Glomerular endothelial cell (primary cell): ENCODE measurements at places on chromosomes 6 and 20.

DNA sequence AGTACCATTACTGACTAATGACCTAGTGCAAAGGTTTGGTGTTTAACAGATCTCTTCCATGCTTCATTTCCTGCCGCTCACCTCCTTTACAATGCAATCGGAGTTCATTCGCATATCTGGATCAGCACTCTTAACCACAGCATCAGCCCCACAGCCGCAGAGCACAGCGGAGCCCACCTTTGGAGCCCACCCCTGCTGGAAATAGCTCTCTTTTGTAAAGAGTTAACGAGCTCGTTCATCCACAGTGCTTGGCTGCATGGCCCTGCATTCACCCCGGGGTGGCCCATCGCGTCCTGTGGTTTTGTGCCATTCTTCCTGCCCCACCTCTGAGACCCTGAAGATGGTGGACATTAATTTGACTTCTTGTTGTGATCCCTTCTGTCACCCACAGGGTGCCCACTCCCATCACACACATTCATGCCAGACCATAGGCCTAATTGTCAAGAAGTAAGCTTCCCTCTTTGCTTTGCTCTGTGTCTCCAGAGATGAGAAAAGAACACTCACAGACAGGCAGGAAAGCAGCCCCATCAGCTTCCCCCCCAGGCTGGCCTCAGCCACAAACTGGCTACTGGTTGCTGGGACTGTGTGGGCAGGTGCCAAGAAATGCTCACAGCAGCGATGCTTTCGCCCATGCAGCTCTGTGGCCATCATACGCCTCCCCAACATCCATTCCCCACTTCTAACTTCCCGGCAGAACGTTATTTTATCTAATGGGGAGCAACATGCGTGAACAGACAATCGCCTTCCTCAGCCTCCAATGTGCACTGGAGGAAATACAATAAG, 167.0 kb downstream of the LRFN2 start:
- DNase-seq: no peak

GRCh38 chr20:20666359-20666758, 46.1 kb downstream of the RALGAPA2 start:
- DNase-seq: no peak

DNA sequence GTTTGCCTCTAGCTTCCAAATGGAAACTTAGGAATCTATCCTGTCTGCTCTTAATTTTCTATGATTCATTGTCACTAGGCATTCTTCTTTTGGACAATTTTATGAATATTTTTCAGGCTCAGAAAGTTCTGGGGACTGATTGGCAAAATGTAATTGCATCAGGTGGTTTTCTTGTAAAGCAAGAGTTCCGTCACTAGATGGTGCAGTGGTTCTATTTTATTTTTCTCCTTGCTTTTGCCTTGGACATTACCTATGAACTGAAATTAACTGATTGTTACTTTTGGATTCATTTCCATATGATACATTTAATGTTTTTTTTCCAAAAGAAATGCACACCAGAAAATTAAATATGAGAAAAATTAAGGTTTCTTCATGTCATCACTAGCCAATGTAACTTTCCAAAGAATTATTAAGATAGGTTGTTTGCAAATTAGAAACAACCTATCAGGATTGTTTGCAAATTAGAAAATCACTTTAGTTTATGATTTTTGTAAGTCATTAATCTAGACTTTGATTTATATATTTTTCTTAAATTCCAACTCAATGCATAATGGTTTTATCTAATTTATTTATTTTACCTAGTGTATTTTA, 48.0 kb downstream of the TMEM170B start:
- DNase-seq: no peak

GRCh38 chr6:119942078-119942752, 592.7 kb upstream of the MAN1A1 start:
- no peak for DNase-seq

DNA sequence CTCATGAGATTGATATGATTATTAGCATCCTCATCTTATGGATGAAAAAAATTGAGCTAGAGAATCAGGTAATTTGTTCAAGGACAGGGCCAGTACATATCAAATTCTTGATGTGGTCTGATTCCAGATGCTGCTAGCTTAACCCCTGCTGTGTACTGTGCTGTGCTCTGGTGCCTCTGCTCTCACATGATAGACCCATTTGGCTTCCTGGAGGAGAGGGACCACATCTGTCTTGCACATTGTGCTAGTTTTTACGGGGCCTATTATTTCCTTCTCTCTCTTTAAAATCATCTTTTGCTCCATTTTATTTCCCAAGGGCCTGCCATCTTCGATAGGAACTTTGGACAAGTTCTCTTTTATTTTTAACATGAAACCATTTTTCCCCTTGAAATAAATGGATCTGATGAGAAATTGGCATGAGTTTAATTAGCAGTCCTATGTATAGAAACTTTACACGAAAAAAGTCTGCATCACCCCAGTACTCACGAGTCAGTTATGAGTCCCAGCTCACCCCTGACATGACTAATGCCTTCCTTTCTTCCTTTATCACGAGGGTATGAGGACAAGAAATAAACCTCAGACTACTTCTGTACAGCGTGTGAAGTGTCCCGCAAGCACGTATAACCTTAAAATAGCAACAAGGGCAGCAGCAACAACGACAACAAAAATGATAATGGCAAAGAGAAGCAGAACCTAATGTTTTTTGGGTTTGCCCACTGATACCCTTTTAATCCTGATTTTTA, 26.5 kb downstream of the CD109 start:
- DNase-seq: no peak

DNA sequence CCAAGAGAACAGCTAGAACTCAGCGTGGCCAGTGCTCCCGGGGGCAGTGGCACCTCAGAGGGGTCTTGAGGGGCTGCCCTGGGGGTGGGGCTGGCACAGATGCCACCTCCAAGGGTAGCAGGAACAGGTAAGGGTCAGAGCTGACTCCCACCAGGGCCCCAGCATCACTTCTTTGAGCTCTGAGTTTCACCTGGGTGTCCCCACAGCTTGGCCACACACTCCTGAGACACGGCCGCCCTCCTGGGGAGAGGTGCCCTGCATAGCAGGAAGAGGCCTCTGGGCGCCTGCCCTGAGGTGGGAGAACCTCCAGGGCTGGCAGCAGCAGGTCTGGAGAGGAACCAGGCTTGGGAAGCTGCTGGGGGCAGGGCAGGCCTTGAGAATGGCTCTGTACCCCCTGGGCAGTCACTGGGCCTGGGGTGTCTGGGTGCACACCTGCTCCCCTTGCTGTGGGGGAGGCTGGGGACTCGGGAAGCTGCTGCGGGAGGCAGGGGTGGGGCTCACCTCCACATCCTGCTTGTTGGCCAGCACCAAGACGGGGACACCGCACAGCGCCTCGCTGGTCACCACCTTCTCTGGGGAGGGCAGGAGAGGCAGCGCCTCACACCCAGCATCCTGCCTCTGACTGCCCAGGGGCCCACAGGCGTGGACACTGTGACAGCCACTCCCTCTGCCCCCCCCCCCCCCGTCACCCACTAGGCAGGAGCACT, 5.0 kb downstream of the TNFRSF6B start:
- DNase-seq: no peak

GRCh38 chr20:63861981-63862901, 943 bp downstream of the ABHD16B start:
- no peak for DNase-seq

GRCh38 chr6:7137335-7138045, 29.7 kb downstream of the RREB1 start:
- DNase-seq: no peak

GRCh38 chr20:38066969-38067716, 33.6 kb downstream of the RPRD1B start:
- DNase-seq: no peak

GRCh38 chr6:142417331-142417750, 115.5 kb downstream of the ADGRG6 start:
- no peak for DNase-seq

DNA sequence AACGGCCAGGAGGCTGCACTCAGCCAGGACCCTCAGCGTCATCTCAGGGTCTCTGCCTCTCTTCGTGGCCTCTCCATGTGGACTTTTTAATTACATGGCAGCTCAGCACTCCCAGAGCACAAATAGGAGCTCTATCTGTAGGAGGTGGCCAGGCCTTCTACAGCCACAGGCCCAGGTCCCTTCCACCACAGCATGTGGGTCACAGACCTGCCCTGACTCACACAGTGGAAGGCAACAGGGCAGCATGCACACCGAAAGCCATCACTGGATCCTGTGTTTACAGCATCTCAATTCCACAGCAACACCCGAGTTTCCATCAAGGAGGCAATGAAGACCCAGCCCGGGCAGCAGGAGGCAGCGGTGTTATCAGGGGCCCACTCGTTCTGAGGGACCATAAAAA, 65.8 kb upstream of the CD93 start:
- DNase-seq: no peak
